ENCODE measurements at places on chromosomes 13 and 19.

GRCh38 chr13:43054803-43055802 lies 31.7 kb downstream of the DNAJC15 start:
- DNase-seq, result no peak

DNA sequence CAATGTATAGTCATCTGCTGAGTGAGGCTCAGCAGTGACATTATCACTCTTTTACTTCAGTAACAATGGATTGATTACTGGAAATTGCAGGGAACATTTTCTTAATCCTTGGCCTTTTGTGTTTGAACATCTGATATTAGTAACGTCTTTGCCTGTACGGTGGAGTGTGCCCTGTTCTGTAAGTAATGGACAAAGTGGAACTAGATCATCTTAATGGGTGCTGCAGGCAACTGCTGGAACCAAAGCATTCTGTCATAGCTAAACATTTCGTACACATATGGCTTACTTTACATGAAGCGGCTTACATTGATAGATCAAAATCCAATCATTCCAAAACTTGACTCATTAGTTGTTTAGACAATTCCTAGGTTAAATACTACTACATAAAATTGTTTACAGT lies 114.1 kb downstream of the MYO16 start:
- DNase-seq, result no peak

DNA sequence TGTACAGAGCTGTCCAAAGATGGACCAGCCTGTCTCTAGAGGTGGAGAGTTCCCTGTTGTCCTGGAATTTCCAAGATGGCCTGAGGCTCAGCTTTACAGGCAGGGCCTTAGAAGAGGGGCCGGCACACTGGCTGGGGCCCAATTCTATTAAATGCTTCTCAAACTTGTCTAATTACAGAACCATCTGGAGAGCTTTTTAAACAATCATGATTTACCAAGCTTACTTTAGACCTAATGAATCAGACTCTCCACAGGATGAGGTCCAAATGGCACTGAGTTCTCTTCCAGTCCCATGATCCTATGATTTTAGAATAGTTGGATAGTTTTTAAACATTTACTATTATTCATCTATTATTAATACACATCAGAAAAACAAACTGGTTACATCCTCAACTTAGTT lies 123.5 kb downstream of the DNAJC3 start:
- no peak for DNase-seq

DNA sequence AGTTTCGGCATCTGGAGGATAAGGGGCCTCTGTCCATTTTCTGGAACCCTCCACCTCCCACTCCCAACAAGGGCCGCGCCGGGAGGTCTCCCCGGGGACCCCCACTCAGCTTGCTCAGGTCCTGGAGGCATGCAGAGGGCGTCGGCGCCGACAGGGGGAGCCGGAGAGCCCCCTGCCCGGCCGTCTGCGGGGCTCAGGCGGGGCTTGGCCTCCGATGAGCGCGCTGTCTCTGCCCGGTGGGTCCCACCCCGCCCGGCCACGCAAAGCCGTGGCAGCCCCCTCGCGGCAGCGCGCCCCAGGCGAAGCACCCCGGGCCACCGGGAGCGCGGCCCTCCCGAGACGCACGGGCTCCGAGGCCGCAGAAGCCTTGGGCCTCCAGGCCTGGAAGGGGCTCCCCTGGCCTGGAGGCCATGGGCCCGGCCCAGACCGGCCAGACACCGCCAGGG lies 149.7 kb upstream of the ZNF536 start:
- DNase-seq, result no peak

- DNase-seq, result no peak
These were observed 18.2 kb downstream of the ELAVL1 start for GRCh38 chr19:7987114-7987768.

DNA sequence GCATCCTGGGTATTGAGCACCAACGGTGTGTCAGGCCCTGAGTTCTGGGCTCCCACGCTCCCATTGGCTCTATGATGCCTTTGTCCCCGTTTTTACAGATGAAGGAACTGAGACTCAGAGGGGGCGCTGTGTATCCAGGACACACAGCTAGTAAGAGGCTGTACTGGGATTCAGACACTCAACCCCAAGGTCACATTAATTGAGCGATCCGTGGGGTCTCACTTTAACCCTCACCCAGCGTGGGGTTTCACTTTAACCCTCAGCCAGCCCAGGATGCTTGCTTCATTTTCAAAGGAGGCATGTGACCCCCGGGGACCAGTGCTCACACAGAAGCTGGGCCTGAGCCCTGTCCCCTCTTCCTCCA lies 42.6 kb downstream of the CYP4F22 start:
- no peak for DNase-seq

DNA sequence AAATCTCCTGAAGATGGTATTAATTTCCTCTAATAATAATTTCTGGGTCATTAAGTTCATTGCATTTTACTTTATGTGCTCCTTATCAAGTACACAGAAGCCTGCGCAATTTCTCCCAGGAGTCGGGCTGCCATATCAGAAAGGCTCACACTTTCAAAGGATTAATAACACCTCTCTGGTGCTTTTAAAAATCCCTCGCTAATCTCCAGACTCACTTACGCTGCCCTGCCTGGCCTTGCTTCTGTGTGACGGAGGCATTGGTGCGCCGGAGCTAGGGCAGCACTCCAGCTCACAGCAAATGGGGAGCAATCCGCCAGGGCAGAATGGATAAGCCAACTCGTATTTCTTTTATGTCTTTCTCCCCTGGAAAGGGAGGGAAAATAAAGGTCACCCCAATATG lies 300.8 kb downstream of the EFNB2 start:
- DNase-seq, result no peak

DNA sequence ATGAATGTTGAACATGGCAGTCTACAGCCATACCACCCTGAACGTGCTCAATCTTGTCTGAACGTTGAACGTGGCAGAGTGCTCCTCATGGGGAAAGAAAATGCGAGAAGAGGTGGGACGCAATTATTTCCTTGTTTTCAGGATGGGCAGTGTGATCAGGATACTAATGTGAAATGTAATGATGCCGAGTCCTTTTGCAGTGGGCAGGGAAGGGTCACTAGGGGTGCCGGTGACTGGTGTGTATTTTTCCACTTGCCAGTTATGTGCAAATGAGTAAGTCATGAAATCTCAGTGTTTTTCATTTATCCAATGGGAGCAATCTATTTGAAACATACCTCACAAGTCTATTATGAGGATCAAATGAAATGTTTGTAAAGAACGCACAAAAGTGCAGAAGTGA lies 84.8 kb downstream of the LNX2 start:
- DNase-seq, result no peak

DNA sequence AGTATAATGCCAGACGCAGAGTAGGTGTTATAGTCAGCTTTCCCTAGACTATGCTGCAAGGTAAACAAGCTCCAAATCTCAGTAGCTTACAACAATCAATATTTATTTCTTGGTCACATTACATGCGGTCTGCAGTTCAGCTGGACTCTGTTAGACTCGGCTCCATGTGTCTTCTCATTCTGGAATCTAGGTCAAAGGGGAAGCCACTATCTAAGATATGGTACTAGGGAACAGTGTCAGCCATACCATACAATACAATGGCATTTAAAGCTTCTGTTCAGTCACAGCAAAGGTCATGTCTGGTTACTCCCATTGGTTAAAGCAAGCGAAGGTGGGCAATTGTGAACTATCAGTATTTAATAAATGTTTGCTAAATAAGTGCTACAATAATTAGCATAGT lies 65.3 kb upstream of the SERTM1 start:
- DNase-seq, result no peak

- DNase-seq, result no peak
These were observed 50.9 kb downstream of the AKAP11 start for GRCh38 chr13:42322806-42323205.

DNA sequence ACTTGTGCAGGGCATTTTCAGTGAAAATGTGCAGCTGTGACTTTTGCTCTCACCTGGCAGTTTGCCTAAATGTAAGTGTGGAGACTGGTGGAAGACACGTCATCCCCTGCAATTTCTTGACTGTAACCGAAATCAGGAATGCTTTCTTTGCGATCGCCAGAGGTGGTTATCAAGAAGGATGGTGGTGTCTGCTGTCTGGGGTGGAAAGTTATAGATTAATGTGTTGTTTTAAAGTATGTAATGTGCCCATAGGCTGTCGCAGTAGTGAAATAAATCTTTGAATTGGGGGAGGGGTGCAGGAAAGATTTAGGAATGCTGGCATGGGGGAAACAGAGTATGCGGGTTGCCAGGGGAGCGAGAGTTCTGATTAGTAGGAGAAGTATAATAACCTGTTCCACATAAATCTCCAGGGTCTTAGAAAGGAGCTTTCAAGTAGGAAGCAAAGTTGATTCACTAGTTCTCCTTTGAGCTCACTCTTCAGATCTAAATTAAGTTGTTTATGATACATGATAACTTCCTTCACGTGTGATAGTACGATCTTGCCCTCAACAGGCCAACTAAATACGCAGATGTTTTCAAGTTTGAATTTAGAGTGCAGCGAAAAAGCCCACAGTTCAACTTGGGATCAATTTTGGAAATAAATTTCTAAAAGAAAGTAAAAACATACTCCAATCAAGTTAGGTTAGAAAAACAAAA lies 1520.0 kb upstream of the SLC10A2 start:
- peak; percentile 29 for DNase-seq

GRCh38 chr13:45823583-45823982 lies 28.0 kb downstream of the SIAH3 start:
- no peak for DNase-seq
